ENCODE measurements at places on chromosomes 6 and 20.
A peak's percentile ranks its signal among the peaks of the same experiment; 100 is the strongest.

GRCh38 chr6:80143419-80143937, 37.0 kb downstream of the BCKDHB start:
- DNase-seq: peak; percentile 47

DNA sequence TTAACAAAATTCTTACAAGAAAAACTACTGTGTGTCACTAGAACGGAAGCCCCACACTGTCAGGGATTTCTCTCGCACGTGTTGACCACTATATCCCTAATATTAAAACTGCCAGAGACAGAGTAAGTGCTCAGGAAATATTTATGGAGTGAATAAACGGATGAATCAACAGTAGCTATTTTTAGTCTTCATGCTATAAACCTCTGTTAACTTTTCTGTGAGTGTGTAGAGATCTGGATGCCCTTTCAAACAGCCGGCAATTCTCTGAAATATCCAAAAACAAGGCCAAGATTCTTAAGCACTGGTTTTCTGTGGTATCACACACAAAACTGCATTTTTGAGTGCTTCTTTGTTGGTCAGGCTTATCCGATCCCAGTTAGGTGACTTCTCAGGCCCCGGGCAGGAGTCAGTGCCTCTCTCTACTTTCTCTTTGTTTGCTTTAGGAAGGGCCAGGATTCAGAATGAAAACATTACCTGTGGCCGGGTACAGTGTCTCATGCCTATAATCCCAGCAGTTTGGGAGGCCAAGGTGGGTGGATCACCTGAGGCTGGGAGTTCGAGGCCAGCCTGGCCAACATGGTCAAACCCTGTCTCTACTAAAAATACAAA, 15.7 kb downstream of the ATP9A start:
- DNase-seq: no peak

DNA sequence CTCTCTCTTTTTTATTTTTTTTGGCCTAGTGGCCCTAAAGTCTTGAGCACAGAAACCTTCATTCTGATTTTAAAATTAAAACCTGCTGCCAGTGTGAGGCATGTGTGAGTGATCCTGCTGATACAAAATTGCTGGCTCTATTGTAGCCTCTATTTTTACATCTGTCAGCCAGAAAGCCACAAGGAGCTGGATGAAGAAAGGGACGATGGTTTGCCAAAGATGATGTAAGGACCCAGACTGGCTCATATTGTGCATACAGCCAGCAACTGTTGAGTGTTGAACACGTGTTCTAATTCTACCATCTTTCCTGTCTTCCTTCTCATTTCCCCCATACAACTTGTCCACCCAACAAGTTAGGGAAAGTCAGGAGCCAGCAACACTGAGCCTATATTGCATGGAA, 40.8 kb upstream of the ATXN1 start:
- DNase-seq: no peak

DNA sequence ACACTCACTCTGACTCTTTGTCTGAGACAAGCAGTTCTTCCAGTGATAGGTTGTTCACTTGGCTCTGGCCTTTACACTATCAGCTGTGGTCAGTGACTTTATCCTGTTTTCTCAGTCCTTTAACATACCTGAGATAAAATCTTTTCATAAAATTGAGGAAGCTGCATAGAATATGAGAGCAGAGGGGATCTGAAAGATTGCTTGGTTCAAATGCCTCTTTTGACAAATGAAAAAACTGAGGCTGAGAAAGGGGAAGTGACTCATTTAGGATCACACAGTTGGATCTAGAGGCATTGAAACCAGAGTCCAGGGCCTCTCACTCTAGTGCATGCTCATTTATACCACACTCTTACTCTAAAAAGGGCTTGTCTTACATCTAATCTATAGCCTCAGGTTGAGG, 277.0 kb upstream of the TBX18 start:
- no peak for DNase-seq

DNA sequence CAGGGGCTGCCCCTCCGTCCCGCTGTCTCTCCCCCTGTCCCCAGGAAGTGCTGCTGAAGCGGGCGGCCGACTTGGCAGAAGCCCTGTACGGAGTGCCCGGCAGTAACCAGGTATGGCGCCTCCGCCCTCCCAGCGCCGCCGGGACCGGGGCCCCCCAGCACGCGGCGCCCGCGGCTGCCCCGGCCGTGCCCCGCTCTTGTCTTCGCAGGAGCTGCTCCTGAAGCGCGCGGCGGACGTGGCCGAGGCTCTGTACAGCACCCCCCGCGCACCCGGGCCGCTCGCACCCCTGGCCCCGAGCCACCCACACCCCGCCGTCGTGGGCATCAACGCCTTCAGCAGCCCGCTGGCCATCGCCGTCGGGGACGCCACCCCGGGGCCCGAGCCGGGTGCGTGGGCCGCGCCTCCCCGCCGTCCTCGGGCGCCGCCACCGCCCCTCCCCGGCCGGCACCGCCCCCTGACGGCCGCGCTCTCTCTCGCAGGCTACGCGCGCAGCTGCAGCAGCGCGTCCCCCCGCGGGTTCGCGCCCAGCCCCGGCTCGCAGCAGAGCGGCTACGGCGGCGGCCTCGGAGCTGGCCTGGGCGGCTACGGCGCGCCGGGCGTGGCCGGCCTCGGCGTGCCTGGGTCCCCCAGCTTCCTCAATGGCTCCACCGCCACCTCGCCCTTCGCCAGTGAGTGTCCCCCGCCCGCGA, 48.4 kb downstream of the CPXM1 start:
- no peak for DNase-seq

DNA sequence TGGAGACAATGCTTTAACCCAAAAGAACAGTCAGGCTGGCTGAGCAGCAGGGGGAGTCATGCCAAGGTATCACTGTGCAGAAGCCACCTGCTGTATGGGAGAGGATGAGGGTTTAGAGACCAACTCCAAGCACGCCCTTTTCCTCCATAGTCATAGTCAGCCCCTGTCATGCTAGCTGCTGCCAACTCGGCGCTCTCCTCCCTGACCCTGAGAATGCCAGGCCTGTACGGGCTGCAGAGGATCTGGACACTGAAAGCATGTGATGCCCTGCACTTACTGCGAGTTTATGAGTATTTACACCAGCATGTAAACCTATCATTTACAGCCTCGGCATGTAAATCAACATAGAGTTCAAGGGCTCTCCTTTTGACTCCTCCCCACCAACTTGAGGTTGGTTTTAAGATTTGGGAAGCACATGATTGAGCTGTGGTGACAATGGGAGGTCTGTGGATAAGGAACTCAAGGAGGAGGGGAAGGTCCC, 11.7 kb upstream of the SCUBE3 start:
- DNase-seq: no peak

- DNase-seq: no peak
Measured at GRCh38 chr20:44208770-44209169, 1.8 kb downstream of the OSER1 start.

DNA sequence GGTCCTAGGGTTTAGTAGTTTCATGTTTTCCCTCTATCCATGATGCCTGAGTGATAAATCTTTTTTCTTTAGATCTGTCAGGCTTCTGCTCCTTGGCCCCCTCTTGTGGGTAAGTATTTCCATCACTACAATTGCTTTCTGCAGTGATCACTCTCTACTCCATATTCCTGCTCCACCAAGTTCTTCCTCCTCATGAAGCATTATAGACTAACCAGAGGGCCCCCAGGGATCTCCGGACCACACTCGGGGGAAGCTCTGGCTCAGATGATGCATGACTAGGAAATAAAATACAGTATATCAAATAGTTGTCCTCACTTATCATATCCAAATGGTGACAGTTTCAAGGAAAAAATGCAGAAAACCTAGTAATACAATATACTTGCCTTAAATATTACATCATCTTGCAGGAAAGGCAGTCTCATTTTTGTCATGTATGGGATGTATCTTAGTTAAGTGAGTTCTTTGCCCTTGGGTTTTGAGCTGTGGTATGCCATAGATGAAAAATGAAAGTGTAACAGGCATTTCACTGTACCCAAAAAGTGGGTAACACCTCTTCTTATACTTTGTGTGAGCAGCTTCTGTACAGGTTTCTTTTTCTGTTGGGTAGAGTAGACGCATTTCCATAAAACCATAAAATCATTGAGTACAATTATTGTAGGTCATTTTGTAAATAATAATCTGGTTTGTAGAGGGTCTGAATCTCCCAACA, 200.9 kb upstream of the EYA4 start:
- DNase-seq: no peak

DNA sequence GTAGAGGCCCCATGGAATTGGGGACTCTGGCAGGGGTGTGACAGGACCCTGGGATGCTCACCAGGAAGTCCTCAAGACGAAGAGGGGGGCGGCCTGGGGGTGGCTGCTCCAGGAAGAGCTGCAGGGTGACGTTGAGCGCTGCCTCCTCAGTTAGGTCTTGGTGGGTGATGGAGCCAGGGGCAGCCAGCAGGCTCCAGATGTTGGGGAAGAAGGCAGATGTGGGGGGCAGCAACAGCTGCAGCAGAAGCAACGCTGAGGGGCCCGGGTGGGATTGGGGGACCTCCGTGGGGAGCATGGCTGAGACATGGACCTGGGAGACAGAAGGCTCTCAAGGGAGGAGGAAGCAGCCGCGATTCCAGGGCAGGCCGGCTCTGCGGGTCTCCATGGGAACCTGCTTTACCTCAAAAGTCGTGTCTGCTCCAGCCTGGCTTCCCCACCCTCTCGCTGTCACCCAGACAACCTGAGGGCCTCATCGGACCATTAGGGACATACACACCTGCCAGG, 591 bp downstream of the VWA7 start:
- DNase-seq: peak; percentile 31

DNA sequence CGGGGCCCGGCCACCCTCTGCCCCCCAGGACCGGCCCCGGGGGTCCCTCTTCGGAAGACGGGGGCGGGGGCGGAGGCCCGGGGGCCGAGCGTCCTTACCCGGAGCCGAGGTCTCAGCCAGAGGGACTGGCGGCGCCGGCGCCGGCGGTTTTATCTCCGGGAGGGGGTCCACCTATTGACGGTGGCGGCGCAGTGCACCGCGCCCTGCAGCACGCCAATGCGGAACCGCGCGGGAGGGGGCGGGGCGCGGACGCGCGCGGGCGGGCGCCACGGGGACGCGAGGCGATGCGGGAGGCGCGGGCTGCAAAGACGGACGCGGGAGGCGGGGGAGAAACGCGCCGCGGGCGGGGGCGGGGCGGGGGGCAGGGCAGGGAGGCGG, at the start of gene EEF1A2:
Gene EEF1A2 (minus strand): TSS at position 124 of the 378 bp plus-strand sequence. CDS start 1,320 bp downstream, outside the sequence.
- DNase-seq: no peak

GRCh38 chr6:134046054-134046453, 6.4 kb downstream of the SLC2A12 start:
- no peak for DNase-seq

GRCh38 chr6:35477551-35478179, 9.5 kb downstream of the RPL10A start:
- no peak for DNase-seq

DNA sequence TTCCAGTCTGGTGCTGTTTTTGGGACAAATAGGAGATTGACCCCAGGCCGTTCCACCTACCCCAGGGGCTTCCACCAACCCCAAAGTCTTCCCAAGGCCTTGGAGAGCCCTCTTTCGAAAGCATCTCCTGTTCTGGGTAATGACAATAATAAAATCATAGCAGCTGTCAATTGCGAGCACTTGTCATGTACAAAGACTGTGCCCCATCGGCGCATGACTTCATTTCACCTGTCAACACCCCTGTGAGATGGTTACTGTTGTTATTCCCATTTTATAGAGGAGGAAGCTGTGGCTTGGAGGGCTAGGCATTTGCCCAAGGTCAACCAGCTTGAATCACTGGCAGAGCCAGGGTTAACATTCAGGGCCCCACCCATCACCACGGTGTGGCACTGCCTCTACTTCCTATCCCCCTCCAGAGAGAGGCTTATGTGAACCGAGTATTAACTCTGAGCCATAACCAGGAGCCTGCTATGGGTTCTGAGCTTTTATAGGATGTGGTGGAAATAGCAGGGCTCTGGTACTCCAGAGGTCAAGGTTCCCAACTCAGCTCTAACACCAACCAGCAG, 51.2 kb downstream of the HNF4A start:
- no peak for DNase-seq

- DNase-seq: peak; percentile 26
Measured at GRCh38 chr20:35947489-35947888, 6.8 kb downstream of the SCAND1 start.

GRCh38 chr20:57594092-57594951, 25.9 kb downstream of the ZBP1 start:
- DNase-seq: no peak

DNA sequence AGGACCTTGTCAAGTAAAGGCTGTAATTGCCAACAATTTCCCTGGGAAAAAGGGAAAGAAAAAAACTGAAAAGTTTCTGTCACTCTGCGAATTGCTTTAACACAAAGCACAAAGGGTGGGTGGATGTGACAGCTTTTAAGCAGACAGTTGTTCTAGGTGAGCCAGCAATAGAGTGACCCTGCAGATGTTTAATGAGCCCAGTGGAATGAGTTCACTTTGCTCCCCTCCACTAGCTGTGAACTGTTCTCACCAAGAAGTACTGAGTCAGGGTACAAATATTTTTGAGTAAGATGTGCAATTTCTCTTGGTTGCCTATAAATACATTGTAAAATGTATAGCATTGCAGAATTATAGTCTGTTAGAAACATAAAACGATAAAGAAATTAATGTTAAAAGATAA, 26.2 kb upstream of the LRRC1 start:
- DNase-seq: no peak

DNA sequence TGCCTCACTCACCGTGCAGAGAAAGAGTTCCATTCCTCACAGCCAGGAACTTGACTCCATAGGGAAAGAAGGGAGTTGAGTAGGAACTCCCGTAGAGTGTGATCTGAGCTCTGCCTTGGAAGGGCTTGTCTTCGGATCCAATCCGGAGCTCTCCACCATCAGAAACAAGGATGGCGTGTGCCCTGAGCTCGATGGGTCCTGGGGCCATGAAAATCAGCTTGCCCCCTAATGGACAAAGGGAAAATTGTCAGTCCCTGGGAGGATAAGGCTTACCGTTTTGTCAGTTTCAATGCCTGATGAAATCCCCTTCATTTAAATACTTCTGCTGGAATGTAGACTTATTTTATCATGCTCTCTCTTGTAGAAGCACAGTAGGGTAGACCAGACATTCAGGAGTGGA, 153.3 kb downstream of the PKHD1 start:
- DNase-seq: peak; percentile 28

- no peak for DNase-seq
Measured at GRCh38 chr6:33915134-33915533, 111.3 kb upstream of the MLN start.

DNA sequence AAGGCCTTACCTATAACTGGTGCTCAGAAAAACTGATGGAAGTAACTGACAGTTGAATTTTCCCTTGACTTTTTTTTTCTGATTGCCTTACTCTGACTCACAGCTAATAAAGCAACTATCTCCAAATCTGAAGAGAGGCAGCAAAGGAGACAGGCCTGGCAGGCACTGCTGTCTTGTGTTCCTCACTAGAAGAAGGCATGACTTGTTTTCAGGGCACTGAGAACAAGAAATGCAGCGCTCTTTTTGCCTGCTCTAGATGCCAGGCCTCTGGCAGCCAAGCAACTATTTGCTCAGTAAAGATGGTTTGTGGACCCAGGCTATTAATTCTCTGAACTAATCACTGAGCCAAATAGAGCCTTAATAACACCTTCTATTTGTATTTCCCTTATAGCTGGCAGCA, 155.1 kb downstream of the PRDM13 start:
- DNase-seq: no peak

GRCh38 chr20:57657535-57658446, 37.6 kb upstream of the ZBP1 start:
- DNase-seq: peak; percentile 87

- DNase-seq: no peak
Measured at GRCh38 chr20:13526551-13526950, 112.2 kb downstream of the TASP1 start.
